ENCODE measurements at places on chromosomes 1 and 21.
A peak's percentile ranks its signal among the peaks of the same experiment; 100 is the strongest.

DNA sequence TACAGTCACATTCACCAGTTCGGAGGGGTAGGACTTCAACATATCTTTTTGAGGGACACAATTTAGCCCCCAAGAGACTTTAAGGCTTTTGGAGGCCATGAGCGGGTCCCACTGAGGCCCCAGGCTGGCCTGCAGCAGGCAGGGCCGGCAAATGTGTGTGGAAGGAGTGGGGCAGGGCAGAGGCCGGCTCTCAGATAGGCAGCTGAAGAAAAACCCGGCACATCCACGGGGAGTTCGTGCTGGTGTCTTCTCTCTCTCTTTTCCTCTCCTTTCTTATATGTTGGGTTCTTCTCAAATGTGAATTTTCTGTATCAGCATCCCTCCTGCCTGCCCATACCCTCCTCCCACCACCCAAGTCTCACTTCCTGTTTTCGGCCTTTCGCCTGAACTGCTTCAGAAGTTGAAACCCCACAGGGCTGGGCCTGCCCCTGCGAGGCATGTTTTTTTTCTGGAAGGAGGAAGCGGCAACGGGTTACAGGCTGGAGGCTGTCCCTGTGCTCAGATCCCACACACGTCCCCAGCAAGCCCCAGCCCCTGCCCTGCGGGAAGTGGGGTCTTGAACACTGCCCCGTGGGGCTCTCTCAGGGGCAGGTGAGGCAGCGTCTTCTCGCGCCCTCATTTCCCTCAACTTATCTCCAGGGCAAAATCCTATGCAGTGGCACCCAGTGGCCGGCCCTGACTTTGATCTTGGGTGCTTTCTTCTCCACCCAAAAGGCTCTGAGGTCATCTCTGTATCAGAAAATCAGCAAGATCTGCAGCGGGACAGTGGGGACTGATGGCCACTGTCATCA is 9.7 kb upstream of the UMODL1 start:
- peak; percentile 56 for DNase-seq

GRCh38 chr21:42161956-42162681 is 56.8 kb upstream of the ABCG1 start:
- DNase-seq = no peak

DNA sequence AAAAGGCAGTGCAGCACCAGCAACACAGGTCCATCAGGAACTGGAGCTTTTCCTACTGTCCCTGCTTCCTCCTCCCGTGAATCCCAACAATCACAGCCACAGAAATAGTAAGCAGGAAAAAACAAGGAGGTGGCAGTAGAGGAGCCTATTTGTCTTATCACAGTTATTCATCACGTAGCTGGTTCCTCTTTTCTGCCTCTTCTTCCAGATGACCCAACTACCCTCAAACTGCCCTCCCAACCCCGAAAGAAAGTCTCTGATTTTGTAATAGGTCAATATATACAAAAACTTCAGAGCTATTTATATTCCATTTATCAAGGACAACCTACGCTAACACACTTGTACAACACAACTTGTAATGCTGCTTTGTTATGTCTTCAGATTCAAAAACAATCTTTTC is 21.4 kb downstream of the GNB1 start:
- DNase-seq = peak; percentile 29

- DNase-seq = no peak
Measured at GRCh38 chr21:23694390-23694789, 1912.9 kb downstream of the MRPL39 start.

DNA sequence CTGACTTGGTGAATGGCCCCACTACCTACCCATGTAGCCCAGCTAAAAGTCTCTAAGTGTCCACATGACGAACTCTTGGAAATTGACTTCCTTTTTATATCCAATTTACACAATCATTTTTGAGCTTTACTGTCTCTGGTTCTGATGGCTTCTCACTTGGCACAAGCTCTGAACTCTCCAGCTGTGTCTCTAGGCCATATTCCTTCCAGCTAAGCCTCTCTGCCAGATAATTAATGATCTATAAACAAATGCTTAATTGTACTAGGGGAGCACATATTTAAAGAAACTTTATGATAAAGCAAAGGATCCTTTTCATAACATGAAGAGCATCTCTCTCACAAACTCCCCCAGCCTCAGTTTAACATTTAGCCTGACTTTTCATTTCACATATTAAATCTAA is 16.3 kb upstream of the BEND5 start:
- peak; percentile 14 for DNase-seq

DNA sequence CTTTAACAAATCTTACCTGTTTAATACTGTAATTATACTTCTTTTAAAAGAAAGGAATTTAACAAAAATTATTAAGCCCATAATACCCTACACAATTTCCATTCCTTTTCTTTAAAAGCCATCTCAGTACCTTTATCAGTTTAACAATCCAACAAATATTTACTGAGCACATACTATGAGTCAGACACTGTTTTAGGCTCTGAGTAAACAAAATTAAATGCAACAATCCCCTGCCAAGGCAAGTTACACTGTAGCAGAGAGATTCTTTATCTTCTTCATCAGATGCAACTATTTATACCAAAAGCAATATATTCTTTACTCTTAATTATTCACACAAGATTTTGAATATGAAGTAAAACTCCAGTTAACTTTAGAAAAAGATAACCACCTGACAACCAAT is 12.0 kb downstream of the DENND1B start:
- no peak for DNase-seq

DNA sequence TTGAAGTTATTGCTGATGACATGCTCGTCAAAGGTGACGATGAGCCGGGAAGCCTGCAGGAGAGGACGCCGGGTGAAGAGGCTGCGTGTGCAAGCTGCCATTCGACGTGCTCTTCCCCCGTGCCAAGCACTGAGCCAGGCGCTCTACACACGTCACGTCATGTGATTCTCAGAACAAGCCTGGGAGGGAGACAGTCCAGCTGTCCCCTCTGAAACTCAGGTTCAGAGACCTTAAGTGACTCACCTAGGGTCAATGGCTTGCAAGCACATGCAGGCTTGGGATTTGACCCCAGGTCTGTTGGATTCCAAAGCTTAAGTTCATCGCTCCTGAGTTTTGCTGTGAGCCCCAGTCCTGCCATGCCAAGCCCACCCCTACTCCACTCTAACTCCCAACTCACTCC is 57.1 kb downstream of the RAP1GAP start:
- DNase-seq = no peak

- DNase-seq = no peak
Measured at GRCh38 chr1:6570100-6570499, 9.7 kb upstream of the ZBTB48 start.

DNA sequence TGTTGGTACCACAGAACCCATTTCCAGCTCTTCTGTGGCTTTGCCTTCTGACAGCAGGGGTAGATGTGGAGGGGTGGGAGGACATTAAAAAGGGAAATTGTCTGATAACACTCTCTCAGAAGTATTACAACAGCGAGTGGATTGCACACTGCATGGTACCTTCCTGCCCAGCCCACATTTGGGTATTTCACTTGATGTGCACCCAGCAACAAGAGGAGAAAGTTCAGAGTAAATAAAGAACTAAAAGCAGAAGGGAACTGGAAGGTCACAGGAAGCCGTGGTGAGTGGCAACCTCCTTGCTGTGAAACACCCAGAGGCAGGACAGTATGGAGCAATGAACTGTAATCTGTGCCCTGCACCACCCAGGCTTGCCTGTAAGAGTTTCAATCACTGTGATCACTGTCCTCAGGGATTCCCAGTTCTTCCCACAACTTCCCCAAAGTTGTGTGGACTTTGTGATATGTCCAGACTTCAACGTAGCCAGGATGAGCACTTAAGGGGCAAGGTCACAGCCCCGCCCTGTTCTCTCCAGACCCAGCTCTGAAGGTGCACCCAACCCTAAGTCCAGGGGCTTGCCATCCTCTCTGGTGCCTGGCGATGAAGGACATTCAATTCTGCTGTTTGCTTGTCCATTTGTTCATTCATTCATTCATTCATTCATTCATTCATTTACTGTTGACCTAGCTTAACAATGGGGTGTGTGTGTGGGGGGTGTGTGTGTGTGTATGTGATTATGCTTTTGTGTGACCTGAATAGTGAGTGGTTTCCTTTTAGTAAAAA is 18.7 kb upstream of the F5 start:
- peak; percentile 98 for DNase-seq

GRCh38 chr1:32361674-32362473 is 411 bp downstream of the FAM229A start:
- no peak for DNase-seq

DNA sequence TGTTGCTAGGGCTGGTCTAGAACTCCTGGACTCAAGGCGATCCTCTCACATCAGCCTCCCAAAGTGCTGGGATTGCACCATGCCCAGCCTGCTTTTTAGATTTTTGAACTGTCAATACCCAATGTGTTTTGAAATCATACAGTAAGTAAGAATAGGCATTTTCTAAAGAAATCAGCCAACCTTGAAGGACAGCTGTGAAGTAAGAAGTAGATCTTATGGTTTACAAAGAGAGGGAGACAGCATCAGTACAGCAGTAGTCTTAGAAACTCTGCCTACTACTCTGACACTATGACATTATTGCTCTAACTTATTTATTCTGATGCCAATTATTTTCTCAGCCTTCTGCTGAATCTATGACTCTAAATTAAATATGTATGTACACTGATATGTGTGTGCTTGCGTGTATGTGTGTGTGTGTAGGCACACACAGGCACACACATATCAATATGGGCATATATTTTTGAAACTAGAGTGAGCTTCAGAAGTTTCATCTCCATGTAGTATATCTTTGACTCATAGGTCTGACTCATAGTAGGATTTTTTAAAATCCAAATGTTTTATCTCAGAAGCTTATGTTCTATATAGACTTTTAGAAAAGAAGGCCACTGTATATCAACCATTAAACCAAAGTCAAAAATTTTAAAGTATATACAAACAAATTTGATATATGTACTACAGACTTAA is 140.4 kb downstream of the COL24A1 start:
- no peak for DNase-seq

- no peak for DNase-seq
Measured at GRCh38 chr1:21539933-21540332, 30.7 kb downstream of the ALPL start.

DNA sequence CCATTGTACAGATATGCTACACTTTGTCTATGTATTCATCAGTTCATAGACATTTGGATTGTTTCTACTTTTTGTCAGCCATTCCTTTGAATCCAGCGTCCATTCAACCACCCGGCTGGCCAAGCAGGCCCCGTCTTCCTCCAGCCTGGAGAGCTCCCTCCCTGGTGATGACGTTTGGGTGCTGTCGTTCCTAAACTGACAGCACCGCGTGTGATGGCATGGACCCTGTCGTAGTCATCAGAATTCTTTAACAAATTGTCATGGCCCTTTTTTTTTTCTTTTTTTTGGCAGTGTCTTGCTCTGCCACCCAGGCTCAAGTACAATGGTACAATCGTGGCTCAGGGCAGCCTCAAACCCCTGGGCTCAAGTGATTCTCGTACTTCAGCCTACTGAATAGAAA is 138.6 kb upstream of the ERRFI1 start:
- DNase-seq = no peak

DNA sequence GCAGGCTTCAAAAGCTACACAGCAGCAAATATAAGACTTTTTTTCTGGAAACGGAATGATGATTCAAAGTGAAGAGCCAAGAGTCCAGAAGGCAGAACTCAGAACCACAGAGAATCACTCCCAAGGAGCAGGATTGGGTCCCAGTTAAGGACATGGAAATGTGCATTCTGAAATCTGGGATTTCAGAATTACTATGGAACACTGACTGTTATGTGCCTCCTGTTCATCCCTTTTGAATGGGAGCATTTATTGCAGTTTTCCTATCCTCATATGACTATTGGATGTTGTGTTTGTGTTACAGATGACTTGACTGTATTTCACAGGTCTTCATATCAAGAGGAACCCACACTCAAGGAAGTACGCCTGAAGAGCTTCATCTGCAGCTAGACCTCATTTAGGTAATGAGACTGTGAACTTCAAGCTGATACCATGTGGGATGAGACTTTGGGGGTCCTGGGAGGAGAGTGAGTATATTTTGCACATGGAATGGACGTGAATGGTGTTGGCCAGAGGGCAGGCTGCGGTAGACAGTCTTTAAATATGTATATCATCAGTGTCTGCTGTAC is 17.1 kb upstream of the CAP1 start:
- no peak for DNase-seq

DNA sequence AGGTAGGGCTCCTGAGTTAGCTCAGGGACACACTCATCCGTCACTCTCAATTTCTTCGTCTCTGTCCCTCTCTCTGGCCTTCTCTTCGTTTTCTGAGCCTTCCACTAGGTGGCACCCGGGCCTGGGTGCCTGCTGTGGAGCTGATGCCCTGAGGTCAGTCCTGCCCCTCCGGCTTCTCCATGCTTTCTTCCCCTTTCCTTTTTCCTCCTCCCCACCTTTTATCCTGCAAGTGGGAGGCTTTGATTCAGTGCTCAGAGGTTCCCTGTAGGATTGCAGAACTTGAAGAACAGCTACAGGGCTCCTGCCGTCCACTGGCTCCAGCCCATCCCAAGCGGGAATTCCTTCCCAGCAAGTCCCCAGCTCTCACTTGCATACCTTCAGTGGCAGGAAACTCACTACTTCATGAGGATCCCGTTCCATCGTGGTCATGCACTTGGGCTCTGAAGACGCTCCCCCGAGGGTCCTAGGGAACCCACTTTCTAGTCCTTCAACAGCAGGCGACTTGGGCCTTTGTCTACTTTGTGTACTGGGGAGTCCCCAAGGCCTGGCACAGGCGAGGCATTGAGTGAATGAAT is 45.6 kb downstream of the SRRM1 start:
- DNase-seq = peak; percentile 52

GRCh38 chr1:41418857-41419583 is 57.8 kb downstream of the FOXO6 start:
- no peak for DNase-seq
